NCI-H446 treated with DMSO at 0.1 percent for 48 hours (cell line): ENCODE measurements at places on chromosomes 16 and 17.

DNA sequence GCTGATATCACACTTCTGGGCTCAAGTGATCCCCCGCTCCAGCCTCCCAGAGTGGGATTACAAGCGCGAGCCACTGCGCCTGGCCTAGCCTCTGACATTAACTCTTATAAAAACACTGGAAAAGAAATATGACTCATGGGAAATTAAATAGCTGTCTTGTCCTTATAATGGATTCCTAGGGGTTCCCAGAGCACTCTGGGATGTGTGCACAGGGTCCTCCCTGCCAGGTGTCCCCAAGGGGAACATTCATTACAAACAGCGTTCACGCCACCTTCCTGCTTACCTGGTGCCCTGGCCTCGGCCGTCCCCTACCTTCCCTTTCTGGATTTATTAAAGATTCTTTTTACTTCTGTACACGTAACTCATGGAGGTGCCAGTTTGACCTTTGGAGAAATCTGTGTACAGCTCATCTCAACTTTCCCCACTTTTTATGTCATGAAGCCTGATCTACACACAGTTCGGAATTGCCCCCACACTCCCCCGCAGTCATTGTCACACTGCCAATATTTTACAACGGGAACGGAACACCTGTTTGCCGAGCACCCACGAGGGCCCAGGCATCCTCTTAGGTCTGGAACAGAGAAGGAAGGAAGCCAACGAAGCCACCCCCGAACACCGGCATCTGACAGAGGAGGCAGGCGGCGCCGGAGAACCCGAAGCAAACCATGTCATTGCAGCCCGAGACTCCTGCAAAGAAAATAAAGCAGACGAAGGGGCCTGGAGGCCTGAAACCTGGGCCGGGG, 39.7 kb upstream of the MEAK7 start:
- DNase-seq: no peak

DNA sequence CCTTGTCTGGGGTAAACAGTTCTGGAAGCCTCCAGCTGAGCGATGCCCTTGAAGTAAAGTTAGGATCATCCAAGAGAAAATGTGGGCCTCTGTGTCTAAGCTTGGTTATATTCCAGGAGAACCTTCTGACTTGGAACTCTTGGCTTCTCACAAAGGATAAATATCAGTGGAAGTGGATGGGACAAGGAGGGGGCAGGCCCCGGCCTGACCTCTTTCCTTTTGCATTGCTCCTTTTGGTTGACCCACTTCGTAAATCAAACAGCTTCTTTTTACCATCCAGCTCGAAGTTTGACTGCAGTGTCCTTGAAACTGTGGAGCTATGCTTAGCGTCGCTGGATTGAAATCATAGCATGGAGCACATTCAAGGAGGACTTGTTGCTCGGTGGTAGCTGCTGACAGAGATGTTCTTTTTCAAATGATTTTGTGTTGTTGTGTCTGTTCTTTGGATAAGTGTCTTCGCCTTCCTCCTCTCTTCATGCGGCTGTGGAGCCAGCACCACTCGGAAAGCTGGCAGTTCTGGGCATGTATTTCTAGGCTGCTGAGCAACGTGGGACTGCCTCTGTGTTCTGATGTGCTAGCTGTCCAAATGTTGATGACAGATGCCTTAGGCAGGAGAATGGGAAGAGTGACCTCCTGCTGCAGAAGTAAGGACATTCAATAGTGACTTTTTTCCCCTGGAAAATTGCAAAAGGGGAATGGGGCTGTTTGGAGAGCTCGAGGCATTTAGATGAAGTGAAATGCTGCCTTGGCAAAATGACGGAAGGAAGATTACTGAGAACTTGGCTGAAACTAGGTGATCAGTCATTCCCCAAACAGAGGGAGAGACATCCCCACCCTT, 4.5 kb downstream of the MINK1 start:
- no peak for DNase-seq

GRCh38 chr17:71828182-71828596, 292.6 kb upstream of the SOX9 start:
- DNase-seq: peak; percentile 53

- DNase-seq: peak; percentile 90
These were observed 58.4 kb downstream of the TOM1L2 start for GRCh38 chr17:17913695-17914332.

GRCh38 chr17:7849751-7850504, 4.9 kb upstream of the TMEM88 start:
- no peak for DNase-seq

DNA sequence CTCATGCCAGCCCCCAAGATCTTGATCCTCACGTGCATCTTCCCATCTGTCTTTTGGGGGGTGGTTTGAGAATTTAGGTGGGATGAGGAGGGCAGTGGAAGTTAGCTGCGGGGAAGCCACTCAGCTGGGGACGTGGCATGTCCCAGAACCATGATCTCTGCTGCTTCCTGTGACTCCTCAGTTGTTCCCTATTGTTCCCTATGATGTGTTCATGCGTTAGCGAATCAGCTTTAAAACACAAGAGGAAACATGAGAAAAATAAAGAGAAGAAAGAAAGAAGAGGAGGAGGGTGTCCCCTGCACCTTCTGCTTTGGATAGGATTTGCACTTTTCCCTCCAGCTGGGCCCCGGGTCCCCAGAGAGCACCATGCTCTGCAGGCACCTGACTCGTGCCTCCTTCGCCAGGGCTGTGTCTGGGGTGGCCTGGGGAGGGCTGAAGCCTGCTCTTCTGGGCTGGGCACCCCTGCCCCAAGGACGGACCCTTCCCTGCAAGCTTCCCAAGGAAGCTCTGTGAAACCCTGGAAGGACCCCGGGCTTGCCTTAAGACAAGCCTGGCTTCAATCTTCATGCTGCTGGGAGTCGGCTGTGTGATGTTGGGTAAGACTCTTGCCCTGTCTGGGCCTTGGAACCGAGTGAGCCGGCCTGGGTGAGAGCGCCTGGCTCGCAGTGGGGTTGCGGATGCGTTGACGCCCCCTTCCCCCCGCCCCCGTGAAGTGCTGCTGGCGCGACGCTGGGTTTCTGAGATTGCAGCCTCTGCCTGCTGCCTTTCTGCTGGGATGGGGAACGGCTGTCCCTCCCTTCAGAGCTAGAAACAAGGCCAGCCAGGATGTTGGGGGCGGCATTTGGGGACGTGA, 62.8 kb upstream of the CIBAR2 start:
- no peak for DNase-seq

DNA sequence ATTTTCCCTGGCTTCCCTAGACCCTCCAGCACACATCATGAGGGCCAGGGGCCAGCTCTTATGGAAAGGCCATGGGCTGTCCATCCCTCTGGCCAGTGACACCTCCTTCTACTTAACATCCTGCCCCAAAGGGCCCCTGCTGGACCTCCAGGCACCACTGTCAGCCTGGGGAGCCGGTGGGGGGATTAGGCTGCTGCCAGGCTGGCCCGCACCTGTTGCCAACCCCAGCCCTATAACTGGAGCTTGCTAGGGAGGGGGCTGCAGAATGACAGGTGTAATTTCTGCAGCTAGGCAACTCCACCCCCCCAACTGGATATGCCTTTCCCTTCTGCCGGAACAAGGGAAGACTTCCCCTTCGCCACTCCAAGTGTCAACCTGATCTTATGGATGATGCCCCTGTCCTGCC, 12.5 kb downstream of the RARA start:
- no peak for DNase-seq

DNA sequence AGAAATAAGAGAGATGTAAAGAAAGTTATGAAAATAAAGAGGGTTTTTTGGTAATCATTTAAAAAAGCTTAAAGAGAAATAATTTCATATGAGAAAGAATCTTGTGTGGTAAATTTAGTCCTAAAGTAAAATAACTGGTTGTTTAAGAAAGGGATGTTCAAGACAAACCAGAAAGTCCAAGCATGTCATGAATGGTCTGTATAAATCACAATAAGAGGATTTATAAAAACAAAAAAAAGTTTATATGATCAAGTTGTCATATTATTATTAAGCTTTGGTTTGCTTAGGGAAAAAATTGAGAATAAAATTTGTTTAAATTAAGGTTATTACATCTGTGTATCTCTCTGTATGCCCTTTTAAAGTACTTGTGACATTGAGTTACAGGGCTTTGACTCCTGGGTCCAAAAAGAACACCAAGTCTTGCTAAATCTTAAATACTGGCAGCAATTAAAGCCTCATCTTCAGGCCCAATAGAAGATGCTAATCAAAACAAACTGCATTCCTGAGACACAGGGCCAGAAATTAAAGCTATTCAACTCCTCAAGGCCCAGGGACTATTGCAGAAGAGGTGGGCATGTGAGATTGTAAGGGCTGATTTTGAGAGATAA, 15.6 kb upstream of the TRIM25 start:
- DNase-seq: no peak

DNA sequence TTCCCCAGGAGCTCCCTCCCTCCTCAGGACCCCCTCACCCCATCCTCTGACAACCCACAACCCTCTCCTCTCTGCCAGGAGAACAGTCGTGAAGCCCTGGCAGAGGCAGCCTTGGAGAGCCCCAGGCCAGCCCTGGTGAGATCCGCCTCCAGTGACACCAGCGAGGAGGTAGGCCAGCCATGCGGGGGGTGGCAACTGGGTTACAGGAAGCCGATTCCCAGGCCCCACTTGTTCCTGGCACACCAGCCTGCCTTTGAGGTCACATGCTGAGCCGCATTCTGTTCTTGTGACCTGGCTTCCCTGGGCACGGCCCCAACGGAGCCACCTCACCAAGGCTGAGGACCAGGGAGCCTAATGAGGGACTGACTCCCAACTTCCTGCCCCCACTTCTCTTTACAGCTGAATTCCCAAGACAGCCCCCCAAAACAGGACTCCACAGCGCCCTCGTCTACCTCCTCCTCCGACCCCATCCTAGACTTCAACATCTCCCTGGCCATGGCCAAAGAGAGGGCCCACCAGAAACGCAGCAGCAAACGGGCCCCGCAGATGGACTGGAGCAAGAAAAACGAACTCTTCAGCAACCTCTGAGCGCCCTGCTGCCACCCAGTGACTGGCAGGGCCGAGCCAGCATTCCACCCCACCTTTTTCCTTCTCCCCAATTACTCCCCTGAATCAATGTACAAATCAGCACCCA, 7.9 kb downstream of the NAT9 start:
- peak; percentile 52 for DNase-seq

DNA sequence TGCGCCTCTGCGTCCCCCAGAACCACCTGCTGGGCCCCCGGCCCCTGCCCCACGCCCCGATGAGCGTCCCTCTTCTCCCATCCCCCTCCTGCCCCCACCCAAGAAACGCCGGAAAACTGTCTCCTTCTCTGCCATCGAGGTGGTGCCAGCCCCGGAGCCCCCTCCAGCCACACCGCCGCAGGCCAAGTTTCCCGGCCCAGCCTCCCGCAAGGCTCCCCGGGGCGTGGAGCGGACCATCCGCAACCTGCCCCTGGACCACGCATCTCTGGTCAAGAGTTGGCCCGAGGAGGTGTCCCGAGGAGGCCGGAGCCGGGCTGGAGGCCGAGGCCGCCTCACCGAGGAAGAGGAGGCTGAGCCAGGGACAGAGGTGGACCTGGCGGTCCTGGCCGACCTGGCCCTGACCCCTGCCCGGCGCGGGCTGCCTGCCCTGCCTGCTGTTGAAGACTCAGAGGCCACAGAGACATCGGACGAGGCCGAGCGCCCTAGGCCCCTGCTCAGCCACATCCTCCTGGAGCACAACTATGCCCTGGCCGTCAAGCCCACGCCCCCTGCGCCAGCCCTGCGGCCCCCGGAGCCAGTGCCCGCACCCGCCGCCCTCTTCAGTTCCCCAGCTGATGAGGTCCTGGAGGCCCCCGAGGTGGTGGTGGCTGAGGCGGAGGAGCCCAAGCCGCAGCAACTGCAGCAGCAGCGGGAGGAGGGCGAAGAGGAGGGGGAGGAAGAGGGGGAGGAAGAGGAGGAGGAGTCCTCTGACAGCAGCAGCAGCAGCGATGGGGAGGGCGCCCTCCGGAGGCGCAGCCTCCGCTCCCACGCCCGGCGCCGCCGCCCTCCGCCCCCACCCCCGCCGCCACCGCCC, 5.6 kb upstream of the HSD3B7 start:
- no peak for DNase-seq

GRCh38 chr16:9136596-9136995, 45.2 kb downstream of the HAPSTR1 start:
- DNase-seq: no peak

DNA sequence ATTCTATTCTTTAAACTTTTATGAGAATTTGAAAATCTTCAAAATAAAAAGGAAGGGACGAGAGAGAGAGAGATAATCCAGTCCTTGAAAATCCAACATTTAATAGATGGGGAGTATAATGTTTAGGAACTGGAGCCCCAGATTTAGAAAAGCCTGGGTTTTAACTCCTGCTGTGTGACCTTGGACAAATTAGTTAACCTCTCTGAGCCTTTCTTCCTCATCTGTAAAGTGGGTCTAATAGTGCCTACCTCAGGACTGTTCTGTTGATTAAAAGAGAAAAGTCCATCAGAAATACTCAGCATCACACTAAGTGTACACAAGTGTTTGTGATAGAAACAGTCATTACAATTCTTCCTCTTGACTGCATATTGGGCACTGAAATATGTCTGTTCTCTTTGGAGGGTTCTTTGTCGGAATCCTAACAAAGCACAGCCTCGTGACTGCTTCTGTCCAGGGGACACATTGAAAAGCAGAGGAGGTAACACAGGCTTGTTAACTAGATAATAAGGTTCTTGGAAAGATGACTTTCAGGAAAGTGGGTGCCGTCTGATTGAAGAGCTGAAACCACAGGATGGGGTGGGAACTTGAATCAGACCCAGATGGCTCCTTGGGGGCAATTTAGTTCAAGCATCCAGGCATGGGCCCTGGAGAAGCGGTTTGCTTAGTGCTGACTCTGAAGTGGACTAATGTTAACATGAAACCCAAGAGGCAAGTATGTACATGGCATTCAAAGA, 128.2 kb downstream of the CLEC16A start:
- DNase-seq: no peak

DNA sequence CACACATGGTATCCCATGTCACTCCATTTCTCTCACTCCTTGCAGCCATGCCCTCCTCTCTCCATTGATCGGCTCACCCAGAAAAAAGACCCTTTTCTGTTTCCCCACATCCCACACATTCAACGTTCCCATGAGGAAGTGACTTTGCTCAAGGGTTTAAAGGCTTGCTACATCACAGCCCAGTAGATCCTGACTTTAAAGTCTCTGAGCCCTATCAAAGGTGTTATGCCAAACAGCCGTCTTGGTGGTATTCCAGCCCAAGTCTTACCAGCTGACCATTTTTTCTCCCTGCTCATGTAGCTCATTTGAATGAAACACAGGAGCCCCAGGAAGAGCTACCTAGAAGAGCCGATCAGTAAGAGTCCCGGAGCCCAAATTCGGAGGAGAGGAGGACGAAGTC, 7.4 kb upstream of the TXNDC11 start:
- DNase-seq: no peak

DNA sequence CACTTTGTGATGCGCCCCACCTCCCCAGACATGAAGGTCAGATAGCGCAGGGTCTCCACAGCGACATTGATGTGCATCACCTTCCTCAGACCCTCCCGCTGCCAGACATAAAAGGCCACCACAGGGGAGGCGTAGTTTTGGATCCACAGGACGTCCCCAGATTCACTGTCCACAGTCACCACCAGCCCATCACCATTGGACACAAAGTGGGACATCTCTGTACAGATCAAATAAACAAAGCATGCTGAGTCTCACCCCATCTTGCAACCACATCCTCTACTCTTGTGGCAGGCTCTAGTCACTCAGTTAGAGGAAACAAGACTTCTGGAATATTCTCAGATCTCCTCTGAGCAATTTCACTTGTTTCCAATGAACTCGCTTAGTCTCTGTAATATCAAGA, 46.3 kb upstream of the ICAM2 start:
- DNase-seq: no peak

- no peak for DNase-seq
These were observed 154.4 kb upstream of the FOXF1 start for GRCh38 chr16:86355951-86356350.

- DNase-seq: no peak
These were observed 2.7 kb downstream of the ZFPM1 start for GRCh38 chr16:88455610-88456355.
